Hematopoietic multipotent progenitor cell treated with erythropoietin and hydrocortisone succinate and interleukin-3 and kit ligand, for 6 days (in vitro differentiated cells): ENCODE measurements at places on chromosomes 4 and X.

- peak; percentile 22 for DNase-seq
Observed at GRCh38 chrX:123964156-123964834, 2.8 kb downstream of the STAG2 start.

GRCh38 chr4:184907216-184907615 is 81.4 kb upstream of the ACSL1 start:
- DNase-seq: no peak

GRCh38 chr4:52588771-52589591 is 70.1 kb downstream of the USP46 start:
- DNase-seq: peak; percentile 52

- DNase-seq: peak; percentile 32
Observed at GRCh38 chr4:168942985-168943384, 67.1 kb downstream of the CBR4 start.

DNA sequence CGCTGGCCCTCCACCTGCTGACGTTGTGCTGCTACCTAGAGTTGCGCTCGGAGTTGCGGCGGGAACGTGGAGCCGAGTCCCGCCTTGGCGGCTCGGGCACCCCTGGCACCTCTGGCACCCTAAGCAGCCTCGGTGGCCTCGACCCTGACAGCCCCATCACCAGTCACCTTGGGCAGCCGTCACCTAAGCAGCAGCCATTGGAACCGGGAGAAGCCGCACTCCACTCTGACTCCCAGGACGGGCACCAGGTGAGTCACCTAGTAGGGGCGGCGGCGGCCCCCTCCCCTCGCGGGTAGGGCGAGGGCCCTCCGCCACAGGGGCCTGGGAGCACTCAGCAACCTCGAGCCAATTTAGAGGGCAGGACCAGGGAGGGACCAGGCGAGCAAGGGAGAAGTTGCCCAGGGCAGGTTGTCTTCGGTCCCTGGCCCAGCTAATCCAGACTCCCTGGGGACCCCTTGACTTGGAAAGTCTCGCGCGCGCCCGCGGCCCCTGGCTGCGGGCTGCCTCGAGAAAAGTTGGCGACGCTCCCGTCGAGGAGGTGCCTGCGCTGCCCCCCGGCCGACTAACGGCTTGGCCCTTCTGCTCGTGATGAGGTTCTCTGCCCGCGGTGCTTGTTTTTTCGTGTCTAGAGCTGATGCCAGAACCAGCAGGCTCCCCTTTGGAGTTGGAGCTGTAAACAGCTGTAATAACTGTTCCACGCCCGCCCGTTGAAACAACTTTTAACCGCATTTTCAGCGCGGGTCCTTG is 717 bp downstream of the EDA start:
- DNase-seq: no peak

DNA sequence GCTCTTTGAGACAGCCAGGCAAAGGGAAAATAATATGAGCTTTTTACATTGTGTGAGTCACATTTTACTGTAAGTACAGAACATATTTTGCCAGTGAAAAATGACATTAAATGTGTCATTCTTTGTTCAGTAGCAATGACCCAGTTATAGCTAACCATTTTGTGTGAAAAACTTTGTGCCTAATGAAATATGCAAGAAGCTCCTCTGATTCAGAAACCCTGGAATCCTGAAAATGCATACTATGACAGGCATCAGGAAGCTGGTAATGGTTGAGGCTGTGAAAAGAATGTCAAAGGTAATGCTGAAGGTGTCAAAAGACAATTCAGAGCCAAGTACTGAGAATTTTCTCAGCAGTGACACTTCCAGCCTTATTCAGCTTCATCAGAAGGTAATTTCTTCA is 549.5 kb upstream of the SMIM31 start:
- no peak for DNase-seq

GRCh38 chr4:27128443-27128842 is 267.8 kb downstream of the STIM2 start:
- no peak for DNase-seq

DNA sequence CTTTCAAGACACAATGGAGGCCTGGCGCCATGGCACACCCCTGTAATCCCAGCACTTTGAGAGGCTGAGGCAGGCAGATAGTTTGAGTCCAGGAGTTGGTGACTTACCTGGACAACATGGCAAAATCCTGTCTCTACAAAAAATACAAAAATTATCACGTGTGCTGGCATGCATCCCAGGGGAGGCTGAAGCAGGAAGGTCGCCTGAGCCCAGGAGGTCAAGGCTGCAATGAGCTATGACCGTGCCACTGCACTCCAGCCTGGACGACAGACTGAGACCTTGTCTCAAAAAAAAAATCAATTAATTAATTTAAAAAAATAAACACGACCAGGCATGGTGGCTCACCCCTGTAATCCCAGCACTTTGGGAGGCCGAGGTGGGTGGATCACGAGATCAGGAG is 2.0 kb upstream of the CTPS2 start:
- DNase-seq: no peak

DNA sequence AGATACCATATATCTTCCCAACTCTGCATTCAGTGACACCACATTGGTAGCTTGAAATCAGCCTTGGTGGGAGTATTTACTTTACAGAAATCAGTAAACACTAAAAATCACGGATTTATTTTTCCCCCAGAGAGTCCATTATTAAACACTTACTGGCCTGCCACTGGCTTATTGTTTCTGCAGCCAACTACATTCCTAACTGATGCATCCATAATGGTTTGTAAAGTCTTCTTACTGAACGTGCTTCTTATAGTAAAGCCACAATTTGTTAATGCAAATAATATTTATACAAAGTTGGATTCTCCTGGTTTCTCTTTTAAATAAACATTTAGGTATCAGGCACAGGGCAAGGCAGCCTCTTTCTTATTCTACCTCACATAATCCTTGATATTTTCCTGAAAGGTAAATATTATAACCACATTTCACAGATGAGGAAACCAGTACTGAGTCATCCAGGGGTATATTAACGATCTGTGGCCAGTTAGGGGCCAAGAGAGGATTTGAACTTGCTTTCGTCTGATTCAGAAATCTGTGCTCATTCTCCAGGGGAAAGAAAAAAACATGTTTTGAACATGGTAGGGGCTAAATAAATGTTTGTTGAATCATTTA is 136.5 kb downstream of the RAB28 start:
- no peak for DNase-seq

- DNase-seq: no peak
Observed at GRCh38 chrX:39011454-39012221, 210.4 kb downstream of the MID1IP1 start.

DNA sequence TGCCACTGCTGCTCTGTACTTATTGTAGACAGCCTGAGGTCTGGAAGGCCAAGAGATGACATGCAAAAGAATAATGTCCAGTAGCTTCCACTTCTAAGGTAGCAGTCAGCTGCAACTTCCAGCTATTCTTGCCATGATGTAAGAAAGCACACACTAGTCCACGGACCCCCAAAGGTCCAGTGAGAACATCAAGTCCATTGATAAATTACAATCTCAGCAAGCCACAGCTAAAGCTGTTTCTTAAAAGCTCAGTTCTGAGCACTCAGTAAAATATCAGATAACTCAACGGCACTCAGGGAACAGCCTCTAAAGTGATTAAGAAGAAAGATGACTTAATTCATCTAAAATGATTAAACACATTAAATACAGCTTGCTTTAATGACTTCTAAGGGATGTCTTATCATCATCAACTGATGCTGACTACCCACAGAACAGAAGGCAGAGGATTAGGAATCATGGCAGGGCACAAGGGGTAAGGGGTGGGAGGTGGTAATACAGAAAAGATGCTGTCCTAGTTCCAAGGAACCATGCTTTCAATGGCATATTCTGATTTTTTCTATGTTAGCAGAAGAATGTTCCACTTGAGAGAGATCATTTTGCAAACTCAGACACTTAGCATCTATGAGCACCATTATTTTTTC is 99.1 kb upstream of the CBR4 start:
- DNase-seq: no peak

- peak; percentile 39 for DNase-seq
Observed at GRCh38 chrX:17788439-17788838, 51.1 kb downstream of the SCML1 start.

- DNase-seq: no peak
Observed at GRCh38 chrX:131609480-131609879, 65.6 kb downstream of the OR13H1 start.

- no peak for DNase-seq
Observed at GRCh38 chr4:57291911-57292310, 181.7 kb upstream of the IGFBP7 start.

GRCh38 chr4:86403575-86403974 is 43.7 kb upstream of the MAPK10 start:
- DNase-seq: no peak

- peak; percentile 69 for DNase-seq
Observed at GRCh38 chrX:132489578-132490419, 961 bp upstream of the MBNL3 start.

GRCh38 chr4:95289028-95289634 is 259.6 kb downstream of the UNC5C start:
- DNase-seq: no peak

GRCh38 chrX:103741879-103742278 is 31.2 kb downstream of the TMEM31 start:
- no peak for DNase-seq

DNA sequence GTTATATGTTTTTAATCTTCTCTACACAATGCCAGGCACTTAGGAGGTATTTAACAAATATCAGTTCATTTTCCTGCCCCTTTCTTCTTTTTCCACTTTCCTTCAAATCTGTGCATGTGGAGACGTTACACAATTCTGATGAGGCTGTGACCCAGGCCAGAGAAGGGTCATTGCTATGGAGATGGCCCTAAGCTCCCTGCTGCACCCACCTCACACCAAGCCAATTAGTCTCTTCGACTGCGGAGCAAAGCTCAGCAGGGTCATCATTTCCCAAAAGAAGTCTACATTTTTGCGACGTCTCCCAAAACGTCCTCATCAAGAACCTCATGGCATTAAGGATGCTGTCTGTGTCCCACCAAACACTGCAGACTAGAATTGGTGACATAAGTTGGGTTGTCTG is 28.9 kb upstream of the VEGFD start:
- no peak for DNase-seq

DNA sequence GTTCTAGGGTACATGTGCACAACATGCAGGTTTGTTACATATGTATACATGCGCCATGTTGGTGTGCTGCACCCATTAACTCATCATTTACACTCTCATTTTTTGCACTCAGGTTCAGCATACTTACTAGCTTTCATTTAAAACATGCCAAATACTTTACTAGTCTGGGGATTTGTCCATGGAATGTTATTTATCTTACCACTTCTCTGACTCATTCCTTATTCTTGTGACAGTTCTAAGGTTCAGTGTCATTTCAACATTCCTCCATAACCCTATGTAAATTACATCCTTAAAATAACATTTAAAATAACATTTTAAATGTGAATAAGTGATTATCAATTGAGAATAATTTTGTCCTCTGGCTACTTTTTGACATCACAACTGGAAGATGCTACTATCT is 19.5 kb upstream of the SYTL5 start:
- DNase-seq: no peak

- no peak for DNase-seq
Observed at GRCh38 chr4:25089051-25089763, 58.5 kb upstream of the LGI2 start.

- peak; percentile 80 for DNase-seq
Observed at GRCh38 chr4:150722908-150723362, 141.0 kb downstream of the MAB21L2 start.

- no peak for DNase-seq
Observed at GRCh38 chr4:184932343-184932742, 85.9 kb upstream of the HELT start.

GRCh38 chr4:128354205-128354821 is 66.7 kb upstream of the PGRMC2 start:
- DNase-seq: peak; percentile 33
